ENCODE measurements at places on chromosomes 1 and 21.

- no peak for DNase-seq
These were observed 8.6 kb downstream of the AIM2 start for GRCh38 chr1:159067699-159068621.

DNA sequence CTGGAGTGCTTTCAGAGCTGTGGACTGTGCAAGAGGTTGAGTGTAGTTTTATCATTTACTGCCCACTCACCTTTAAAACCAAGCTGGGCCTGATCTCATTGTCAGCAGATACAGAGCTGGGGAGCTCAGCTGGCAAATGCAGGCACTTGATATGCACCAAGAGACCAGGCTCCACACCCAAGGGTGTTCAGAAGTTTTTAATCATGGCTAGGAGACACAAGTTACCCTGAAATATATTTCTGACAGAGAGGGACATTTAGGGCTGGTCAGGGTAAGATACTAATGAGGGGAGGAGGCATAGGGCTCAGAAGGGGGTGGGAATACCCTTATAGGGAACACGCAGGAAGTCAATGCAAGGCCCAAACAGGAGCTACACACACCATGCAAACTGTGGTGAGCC lies 153.7 kb downstream of the ELAVL4 start:
- no peak for DNase-seq

GRCh38 chr1:25848531-25848930 lies 10.7 kb downstream of the AUNIP start:
- no peak for DNase-seq

DNA sequence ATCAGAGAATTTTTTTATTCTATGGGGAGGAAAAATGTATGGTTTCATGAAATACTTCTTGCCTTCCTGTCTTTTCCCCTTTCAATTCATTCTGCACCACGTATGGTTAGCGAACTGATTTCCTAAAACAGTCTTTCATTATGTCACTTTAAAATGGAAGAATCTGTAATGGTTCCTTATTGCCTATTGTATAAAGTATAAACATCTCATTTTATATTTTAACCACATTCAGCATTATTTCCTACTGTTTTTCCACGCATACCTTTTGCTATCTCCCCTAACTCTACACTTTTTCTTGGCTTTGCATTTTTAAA lies 232.3 kb upstream of the B3GALT2 start:
- DNase-seq, result no peak

GRCh38 chr1:233368106-233368788 lies 40.7 kb downstream of the MAP3K21 start:
- no peak for DNase-seq

DNA sequence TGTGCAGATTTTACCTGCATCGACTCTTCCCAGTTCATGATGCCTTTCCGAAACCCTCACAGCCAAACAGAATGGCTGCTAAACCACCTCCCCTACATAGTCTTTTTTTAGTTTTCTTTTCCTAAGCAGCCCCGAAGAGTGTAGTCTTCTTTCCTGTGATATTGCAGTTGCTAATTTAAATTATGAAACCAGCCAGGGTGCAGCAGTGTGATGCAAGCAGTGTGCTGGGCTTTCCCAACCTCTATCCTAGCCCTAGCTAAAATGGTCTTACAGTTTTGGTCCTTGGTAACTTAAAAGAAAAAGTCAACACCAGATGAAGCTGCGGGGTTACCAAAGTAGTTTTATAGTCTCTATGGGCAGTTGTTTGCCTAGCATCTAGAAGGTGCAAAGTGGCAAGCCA lies 82.0 kb upstream of the GCLM start:
- no peak for DNase-seq

- DNase-seq, result no peak
These were observed 383.3 kb upstream of the PKN2 start for GRCh38 chr1:88300752-88301263.

GRCh38 chr1:232470711-232471110 lies 159.2 kb downstream of the SIPA1L2 start:
- no peak for DNase-seq

DNA sequence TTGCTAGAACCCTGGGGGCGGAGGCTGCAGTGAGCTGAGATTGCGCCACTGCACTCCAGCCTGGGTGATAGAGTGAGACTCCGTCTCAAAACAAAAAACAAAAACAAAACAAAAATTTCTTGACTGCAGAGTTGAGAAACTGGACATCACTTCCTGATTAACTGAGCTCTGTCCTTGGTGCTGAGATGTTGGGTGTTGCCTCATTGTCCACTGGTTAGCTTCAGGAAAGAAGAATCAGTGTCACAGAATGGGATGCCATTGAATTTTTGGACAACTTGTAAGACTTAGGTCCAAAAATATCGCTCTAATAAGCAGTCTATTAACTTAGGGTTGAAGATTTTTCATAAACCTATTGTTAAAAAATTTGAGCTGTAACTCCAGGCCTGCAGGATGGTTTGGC lies 23.8 kb upstream of the KCNA10 start:
- no peak for DNase-seq

DNA sequence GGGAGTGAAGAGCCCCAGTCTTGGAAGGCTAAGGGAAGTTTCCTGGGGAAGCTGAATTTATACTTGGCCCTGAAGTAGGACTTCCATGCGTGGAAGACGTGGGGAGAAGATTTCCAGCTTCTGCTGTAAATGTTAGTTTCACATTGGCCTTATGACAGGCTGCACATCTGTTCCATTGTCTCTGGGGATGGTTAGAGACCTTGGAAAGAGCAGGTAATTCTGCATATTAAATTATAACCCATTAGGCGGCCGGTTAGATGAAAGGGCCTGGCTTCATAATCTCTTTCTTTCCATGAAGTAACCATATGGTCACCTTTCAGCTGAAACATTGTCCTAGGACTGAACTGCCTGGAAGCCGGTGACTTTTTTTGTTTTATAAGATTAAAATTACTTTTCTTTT lies 37.5 kb downstream of the DPT start:
- DNase-seq, result no peak

DNA sequence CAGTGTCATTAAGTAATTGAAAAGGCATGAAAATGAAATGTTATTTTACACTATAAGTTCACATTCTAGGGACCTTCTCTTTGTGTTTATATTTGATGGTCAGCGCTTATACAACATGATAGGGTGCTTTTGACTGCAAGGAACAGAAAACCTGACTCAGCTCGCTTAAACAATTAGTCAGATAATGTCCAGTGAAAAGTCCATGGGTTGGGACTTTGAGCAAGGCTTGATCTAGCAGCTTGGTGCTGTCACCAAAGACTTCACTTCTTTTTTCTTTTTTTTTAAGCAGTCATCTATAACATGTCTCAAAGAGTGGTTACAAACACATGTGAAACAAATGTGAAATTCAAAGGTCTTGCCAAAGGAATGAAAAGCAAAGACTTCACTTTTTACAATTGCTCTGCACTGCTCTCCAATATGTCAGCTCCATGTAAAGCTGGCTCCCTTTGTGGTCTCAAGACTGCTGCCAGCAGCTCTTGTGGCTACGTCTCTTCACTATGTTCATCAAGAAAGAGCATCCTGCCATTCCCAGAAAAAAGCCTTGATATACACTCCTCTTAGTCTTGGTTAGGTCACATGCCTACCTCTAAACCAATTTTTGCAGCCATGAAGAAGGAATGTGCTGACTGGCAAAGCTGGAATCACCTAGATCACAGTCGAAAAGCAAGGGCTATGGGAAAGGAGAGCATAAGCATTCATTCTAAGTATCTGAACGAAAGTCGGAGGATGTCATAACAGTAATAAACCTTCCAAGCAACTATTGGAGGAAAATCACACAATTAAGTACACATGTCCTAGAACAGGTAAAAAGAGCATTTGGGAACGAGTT lies 15.2 kb downstream of the F3 start:
- DNase-seq, result no peak

DNA sequence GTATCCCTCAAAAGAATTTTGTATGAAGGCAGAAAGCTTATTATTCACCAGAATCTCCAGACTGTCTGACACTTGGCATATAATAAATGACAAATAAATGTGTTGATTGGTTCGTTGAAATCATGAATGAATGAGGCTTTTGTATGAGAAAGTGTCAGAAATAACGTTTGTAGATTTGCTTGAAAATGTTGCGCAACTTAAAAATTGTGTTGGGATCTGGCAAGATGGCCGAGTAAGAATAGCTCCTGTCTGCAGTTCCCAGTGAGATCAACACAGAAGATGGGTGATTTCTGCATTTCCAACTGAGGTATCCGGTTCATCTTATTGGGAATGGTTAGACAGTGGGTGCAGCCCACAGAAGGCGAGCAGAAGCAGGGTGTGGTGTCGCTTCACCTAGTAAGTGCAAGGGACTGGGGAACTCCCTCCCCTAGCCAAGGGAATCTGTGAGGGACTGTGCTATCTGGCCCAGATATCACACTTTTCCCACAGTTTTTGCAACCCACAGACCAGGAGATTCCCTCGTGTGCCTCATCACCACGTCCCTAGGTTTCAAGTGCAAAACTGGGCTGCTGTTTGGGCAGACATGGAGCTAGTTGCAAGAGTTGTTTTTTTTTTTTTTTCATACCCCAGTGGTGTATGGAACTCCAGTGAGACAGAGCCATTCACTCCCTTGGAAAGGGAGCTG lies 759.0 kb downstream of the LTN1 start:
- no peak for DNase-seq

DNA sequence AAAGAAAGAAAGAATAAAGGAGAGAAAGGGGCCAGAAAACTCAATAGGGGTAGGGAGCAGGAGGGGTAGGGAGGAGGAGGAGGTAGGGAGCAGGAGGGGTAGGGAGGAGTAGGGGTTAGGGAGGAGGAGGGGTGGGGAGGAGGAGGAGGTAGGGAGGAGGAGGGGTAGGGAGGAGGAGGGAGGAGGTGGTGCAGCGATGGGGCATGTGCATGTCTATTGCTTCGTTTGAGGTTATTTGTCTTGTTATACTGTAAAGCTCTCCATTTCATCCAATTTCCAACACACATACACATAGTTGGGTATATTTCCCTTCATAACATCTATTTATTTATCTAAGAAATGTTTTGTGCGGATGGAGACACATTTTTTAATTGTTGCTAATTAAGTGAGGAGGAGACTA lies 19.7 kb downstream of the RGS1 start:
- DNase-seq, result no peak

GRCh38 chr21:34807881-34808568 lies 139.2 kb downstream of the CLIC6 start:
- peak; percentile 43 for DNase-seq

- no peak for DNase-seq
These were observed 26.4 kb downstream of the WLS start for GRCh38 chr1:68205794-68206358.

DNA sequence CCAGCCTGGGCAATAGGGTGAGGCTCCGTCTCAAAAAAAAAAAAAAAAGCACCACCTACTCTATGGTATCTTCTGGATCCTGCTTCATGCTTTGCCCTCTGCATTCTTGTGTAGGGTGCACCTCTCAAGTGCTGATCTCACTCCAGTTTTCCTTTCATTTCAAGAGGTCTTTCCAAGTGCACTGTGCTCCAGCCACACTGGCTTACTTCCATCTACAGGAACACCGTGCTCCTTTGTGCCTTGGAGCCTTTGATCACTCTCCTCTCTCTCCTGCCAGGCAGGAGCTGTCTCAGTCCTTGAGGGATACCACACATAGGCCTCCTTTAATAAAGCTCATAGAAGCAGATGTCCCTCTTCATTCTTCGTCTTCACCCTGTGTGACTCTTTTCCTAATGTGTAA lies 55.4 kb upstream of the GREM2 start:
- no peak for DNase-seq

GRCh38 chr21:16279731-16280581 lies 550.2 kb downstream of the USP25 start:
- no peak for DNase-seq

- peak; percentile 26 for DNase-seq
These were observed 22.4 kb downstream of the ARMH1 start for GRCh38 chr1:44696789-44697345.

DNA sequence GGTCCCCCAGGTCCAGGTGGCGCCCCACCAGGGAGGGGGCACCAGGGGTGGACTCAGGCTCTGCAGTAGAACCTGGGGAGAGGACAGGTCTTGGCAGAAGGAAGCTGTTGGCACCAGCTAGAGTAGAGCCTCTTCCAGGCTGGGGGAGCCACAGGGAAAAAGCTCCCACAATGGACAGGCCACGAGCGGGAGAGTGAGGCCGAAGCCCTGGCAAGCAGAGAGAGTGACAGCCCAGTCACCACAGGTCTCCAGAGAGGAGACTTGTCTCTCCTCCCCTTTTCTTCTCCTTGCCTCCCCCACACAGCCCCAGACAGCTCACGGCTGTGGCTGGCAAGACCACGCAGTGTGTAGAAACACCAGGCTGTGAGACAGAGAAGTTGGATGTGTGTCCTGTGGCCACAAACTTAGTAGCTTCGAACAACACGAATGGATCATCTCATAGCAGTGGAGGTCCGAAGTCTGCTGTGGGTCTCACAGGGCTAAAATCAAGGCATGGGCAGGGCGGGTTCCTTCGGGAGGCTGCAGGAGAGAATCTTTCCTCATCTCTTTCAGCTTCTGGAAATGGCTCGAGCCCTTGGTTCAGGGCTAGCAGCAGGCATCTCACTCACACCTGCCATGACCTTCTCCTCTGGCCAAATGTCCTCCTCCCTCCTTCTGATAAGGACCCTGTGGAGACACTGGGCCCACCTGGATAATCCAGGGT lies 3.3 kb downstream of the KRTAP12-4 start:
- DNase-seq, result no peak

DNA sequence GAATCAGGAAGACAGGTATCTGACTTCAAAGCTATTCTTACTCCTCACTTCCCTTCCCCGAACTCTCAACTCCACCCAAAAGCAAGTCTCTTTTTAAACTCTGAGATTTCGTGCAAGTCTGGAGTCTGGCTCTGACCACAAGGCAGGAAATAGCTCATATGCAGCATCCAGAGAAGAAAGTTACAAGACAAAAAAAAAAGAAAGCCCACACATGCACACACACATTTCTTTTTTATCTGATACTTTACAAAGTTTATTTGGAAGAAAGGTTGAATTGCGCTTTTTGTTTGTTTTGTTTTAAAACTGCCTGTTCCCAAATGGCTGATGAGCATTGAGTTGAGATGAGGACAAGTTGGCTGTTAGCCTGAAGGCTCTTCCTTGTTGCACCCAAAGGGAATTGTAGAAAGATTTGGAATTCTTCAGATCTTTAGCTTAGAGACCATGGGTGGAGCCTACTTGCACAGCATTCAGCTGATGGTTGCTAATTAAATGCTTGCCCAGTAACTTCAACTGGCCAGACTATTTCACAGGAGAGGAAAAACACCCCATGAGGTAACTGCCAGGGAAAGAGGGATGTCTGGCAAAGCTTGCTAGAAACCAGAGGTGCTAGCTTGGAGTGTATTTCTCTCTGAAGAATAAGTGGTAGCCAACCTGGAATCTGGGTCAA lies 490.3 kb downstream of the TTLL7 start:
- DNase-seq, result no peak

DNA sequence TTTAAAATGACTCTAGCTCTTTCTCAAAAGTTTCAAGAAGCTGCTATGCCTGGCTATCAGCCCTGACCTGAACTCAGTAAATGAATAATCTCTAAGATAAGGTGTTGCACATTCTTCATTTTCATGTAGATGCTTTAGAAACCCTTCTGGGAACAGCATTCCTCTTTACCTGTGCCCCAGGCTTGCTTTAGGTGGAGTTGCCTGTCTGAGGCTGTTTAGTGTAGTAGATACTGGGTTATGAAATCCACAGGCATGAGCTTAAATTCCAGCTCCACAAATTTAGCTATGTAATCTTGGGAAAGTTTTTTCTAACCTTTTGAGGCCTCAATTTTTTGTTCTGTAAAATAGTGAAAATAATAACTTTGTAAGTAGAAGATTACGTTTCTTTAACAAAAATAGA lies 41.6 kb downstream of the ATP6V1G3 start:
- no peak for DNase-seq

All from effector memory CD8-positive, alpha-beta T cell (primary cell).